ENCODE measurements at places on chromosomes 6 and 20.

- DNase-seq: no peak
Measured at GRCh38 chr6:10875026-10875425, 6.8 kb downstream of the GCM2 start.

DNA sequence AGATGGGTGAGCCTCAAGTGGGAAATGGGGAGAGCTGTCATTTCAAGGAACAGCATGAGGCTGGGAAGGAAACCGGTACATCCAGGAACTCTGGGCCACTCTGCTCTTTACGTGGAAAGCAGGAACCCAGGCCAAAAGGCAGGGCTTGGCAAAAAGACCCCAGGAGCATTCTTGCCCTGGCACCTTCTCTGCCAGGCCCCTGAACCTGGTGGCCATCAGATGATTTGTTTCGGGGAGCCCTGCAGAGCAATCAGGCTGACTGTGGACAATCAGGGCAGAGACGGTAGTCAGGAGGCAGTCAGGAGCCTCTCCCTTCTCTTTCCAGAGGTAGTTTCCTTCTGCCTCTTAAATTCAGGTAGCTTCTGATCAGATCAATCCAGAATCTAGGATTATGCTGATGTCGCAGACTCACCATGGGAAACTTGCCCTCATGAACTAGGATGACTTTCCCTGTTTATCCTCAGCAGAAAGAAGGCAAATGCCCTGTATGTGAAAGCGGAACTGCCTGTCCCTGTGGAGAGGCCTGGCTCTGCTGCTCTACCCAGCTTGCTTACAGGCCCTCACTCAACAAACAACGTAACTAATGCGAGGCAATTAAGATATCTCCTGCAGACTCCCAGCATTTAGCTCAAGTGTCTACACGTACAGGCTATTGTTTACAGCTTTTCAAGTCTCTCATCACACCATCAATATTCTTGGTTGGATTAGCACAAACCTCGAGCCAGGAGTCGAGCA, 36.6 kb downstream of the EZR start:
- no peak for DNase-seq

- DNase-seq: no peak
Measured at GRCh38 chr6:42434237-42434636, 17.5 kb downstream of the TRERF1 start.

GRCh38 chr6:25423358-25423757, 144.2 kb downstream of the CARMIL1 start:
- no peak for DNase-seq

DNA sequence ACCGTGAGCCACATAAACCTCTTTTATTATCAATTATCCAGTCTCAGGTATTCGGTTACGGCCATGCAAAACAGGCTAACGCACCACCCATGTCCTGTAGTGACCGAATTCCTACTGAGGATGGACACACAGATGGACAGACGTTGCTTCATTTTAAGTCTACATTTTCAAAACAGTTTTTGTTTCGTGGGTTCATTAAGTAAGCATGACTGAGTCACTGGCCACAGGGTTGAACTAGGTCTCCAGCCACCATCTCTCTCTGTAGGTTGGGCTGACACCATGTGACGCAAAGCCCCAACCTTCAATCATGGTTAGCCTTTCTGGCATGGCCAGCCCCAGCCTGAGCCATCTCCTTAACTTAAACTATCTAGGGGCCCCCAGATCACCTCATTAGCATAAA, 110.0 kb upstream of the SLC22A23 start:
- DNase-seq: no peak

DNA sequence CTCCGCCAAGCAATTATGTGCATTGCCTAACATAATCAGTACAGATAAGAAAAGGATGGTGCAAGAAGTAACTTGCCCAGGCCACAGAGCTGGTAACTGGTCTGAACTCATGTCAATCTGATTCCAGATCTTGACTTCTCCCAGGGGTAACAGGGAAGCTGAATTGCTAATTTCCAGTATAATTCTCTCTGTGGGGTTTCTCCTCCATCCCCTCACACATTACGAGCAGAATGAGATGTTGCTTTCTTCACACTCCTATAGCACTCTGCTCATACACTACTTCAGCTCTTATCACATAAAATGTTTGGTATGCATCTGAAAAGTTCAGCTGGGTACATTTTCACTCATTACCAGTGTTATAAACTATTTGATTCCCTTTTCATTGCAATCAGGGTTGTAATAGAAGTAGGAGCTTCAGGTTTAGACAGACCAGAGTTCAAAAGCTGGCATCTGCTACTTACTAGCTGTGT, 24.0 kb upstream of the LRRC1 start:
- no peak for DNase-seq

DNA sequence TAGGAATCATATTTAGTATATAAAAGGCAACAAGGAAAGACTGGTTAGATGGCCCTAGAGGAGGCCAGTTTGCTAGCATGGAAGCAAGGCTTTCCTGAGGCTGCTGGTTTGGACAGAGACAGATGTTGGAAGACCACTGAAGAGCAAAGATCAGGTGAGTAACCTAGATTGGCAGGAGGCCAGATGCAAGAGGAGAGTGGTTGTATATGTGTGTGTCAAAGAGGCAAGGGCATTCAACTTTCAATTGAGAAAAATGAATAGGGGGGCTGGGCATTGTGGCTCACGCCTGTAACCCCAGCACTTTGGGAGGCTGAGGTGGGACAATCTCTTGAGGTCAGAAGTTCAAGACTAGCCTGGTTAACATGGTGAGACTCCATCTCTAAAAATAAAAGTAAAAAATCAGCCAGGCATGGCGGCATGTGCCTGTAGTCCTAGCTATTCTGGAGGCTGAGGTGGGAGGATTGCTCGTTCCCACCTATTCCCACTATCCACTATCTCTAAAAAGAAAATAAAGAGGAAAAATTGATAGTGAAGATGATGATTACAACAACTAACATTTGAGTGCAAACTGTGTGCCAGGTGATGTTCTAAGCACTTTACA, 79.8 kb downstream of the PRDM1 start:
- no peak for DNase-seq

DNA sequence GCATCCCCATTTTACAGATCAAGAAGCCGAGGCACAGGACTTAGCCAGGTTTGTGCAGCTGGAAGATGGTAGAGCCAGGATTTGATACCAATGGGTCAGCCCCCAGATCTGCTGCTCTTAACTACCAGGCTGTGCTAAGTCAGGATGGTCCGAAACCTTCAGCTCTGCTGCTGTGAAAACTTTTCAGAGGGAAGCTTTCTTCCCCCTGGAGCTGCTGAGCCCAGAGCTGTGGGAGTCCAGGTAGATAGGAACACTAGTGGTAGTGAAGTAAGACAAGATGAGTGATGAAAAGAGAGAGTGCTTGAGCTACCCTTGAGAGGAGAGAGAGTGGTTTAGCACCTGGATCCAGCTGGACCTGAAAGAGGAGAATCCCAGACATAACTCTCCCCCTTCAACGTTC, 230.8 kb downstream of the CDH4 start:
- no peak for DNase-seq

GRCh38 chr6:15506066-15506465, 156.8 kb downstream of the DTNBP1 start:
- DNase-seq: no peak

- DNase-seq: no peak
Measured at GRCh38 chr6:14883921-14884320, 361.9 kb upstream of the JARID2 start.

DNA sequence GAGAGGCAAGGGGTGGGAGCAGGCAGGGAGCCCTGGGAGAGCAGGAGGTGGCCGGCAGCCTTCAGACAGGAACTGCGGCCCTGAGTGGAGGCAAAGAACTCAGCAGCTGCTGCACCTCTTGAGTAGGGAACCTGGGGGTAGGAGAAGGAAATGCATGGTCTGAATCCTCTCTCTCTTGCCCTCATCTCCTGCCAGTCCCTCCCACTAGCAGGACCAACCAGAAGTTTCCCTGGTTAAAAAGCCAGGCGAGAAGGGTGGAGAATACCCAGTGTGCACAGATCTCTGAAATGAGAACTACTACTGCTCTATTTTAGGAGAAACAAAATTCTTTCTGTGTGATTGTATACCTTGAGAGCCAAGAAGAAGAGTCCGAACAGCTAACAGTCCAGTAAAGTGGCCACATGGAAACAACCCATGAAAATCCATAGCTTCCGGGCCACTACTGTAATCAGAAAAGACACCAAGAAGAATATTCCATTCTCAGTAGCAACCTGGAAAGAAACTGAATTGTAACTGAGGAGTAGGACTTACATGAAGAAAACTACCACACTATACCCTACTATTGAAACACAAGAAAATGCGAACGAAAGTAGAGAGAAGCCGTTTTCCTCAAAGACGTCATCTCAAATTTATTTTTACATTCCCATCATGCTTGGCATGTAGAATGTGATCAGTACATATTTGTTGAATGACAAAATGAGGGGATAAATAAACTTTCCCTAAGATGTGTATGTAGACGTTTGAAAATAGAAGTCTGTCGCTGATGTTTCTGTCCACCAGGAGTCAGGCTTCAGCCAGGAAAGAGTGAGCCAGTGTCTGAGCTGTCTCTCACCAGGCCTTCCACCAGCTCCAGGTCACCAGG, 25.6 kb downstream of the WRNIP1 start:
- DNase-seq: peak; percentile 57

- no peak for DNase-seq
Measured at GRCh38 chr6:152316024-152316423, 321.1 kb downstream of the SYNE1 start.

- DNase-seq: no peak
Measured at GRCh38 chr6:114952229-114952628, 609.4 kb upstream of the HS3ST5 start.

- DNase-seq: no peak
Measured at GRCh38 chr20:61749406-61750075, 316.1 kb downstream of the TAF4 start.

GRCh38 chr6:151389618-151390275, 1.6 kb downstream of the ZBTB2 start:
- peak; percentile 90 for DNase-seq

DNA sequence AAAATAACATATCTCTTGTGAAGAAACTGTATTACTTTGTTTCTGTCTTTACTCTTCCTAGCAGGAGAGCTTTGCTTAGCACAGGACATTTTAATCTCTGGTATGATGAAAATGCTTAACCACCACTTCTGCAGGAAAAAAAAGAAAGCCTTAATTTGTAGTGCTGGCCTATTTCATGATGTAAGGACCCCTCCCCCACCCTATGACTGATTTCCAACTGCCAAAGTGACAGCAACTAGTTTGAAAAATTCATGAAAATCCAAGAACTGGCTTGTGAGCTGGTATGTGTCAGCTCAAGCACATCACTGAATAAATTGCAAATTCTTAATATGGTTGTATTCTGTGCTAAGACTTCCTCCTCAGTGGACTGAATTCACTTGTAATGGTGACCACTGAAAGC, 125.3 kb downstream of the REV3L start:
- no peak for DNase-seq

GRCh38 chr20:35363190-35363589, 48.6 kb downstream of the UQCC1 start:
- no peak for DNase-seq

- peak; percentile 90 for DNase-seq
Measured at GRCh38 chr6:89313006-89313405, 2.1 kb downstream of the GABRR2 start.

DNA sequence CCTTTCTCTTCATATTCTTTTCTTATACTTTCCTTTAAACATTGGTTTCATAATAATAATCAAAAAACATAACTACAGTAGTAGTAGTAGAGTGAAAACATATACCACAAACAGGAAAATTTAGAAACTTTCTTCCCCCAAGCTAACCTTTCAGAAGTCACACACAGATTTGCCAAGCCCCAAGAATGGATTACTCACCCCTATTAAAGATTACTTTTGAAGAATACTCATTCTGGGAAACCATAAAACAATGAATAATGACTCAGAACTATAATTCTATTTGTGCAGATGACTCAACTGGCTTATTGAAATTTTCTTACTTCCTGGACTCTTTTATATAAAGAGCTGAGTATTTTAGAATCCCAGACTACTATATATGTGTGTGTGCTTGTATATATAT, 119.4 kb upstream of the GJE1 start:
- DNase-seq: no peak

- no peak for DNase-seq
Measured at GRCh38 chr6:14488180-14488579, 370.6 kb downstream of the CD83 start.

DNA sequence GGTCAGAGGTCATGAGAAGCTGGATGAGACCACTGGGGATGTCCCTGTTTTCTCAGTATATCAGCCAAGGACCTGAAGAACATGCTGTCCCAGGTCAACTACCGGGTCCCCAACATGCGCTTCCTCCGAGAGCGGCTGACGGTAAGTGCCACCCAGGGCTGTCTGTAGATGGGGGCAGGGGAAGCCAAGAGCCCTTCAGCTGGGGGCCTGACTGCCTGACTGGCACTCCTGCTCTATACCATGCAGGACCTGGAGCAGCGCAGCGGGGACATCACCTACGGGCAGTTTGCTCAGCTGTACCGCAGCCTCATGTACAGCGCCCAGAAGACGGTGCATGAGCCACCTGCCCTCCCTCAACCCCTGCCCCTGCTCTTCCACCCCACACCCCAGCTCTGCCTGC, 25.1 kb downstream of the PLCG1 start:
- DNase-seq: no peak

GRCh38 chr6:169887529-169888140, 136.2 kb downstream of the ERMARD start:
- no peak for DNase-seq

- no peak for DNase-seq
Measured at GRCh38 chr6:96926425-96926824, 1.9 kb downstream of the KLHL32 start.

DNA sequence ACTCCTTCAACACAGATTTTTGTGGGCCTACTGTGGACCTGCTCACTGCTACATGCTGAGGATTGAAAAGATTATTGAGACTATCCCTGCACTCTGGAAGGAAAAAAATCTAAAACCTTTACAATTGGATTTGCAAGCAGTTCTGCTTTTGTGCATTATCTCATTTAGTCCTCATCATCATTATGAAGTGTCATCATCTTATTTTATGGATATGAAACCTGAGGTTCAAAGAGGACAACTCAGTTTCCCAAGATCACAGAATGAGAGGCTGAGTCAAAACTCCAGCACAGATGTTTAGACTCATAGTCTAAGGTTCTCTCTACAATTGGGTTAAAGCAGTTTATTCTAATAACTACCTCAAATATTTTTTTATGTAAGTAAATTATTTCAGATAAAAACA, 160.2 kb upstream of the MARCKS start:
- no peak for DNase-seq
